ENCODE measurements at places on chromosomes 7 and 10.

DNA sequence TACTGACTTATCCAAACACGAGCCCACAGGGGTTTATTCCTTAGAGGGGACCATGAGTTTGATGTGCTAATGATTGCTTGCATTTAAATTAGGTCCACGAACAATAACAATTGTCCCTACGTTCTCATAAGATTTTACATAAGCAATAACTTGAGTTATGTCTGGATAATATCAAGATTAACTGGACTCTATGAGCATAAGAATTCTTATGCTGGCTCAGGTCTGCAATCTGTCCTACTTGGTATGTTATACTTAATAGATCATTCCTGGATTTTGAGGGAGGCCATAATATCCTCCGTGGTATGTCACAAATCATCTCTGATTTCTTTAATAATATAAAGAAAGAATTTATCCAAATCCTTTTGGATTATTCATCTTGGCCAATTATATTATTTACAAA lies 552.3 kb downstream of the KCNMA1 start:
- DNase-seq = no peak

GRCh38 chr10:10310498-10310897 lies 707.2 kb upstream of the CELF2 start:
- no peak for DNase-seq

DNA sequence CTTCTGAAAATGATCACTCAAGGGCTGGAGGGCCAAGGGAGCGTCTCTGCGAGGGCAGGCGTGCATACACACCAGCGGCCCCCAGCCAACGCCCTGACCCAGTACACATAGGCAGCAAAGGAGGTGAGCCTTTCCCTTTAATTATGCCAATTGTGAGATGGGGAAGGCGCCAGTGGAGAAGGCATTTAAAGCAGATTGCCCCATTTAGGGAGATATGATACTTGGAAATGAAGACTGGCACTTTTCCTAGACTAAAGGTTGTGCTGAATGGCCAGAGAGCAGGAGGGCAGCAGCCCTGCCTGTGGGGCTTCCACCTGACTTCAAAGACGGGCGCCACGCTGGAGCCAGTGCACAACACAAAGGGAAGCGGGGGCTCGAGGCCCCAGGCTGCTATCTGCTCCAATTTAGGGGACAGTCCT lies 24.1 kb downstream of the HIPK2 start:
- no peak for DNase-seq

- DNase-seq = no peak
Measured at GRCh38 chr7:141158561-141158960, 84.7 kb downstream of the TMEM178B start.

GRCh38 chr10:30072068-30072467 lies 12.7 kb upstream of the JCAD start:
- no peak for DNase-seq
